ENCODE measurements at places on chromosomes 5 and 9.

DNA sequence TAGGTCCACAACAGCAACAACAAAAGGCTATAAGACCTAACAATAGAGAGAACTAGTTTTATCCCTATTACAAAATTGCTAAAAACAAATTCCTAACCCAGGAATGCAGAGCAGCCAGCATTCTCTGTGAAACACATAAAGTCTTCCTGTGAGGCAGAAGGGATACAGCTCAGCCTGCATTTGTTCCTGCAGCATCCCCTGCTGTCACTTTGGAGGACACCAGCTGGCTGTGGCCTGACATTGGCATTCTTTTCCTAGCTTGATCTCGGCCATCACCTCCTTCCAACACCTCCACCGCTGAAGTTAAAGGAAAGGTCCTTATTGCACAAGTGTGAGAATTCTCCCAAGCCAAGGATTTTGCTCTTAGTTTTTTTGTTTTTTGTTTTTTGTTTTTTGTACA, 186.1 kb downstream of the SNCAIP start:
- no peaks in the 10 kb centered on the region for H3K4me1 ChIP-seq
- no peaks in the 10 kb centered on the region for H3K27me3 ChIP-seq
- DNase-seq: no peak
- no peak overlapping the region for H3K4me3 ChIP-seq

DNA sequence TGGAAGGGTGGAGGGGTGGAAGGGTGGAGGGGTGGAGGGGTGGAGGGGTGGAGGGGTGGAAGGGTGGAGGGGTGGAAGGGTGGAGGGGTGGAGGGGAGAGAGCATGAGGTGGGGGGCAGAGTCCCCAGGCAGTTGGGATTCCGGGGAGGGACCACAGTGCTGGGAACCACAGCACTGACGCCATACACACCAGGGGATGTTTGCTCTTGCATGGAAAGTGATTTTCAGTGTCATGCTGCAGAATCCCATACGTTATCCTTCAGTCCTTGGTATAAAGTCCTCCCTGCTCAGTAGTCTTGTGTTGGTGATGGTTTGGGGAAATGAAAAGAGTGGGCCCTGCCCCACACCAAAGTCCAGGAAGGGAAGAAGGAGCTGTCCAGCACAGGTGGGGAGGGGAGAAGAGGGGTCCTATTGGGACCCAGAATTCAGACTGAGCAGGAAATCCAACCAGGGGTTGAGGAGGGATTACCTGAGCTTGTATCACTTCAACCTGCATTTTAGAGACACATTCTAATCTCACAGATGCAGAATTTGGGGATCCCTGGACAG, 5.5 kb upstream of the FIBCD1 start:
- H3K4me3 ChIP-seq: no peak overlapping the region
- H3K4me1 ChIP-seq: peaks cover 11% of the 10 kb centered on the region
- H3K27ac ChIP-seq: no peak overlapping the region

- peak; percentile 21 for DNase-seq
- peaks cover 17% of the 10 kb centered on the region for H3K4me1 ChIP-seq
- H3K27me3 ChIP-seq: no peaks in the 10 kb centered on the region
Observed at GRCh38 chr5:75510836-75511434, 494 bp downstream of the CERT1 start.

- DNase-seq: peak; percentile 66
- H3K27me3 ChIP-seq: no peaks in the 10 kb centered on the region
- no peaks in the 10 kb centered on the region for H3K36me3 ChIP-seq
- peaks cover 17% of the 10 kb centered on the region for H3K4me1 ChIP-seq
- H3K27ac ChIP-seq: no peak overlapping the region
- no peak overlapping the region for H3K4me3 ChIP-seq
Observed at GRCh38 chr9:136283291-136284235, 20.3 kb downstream of the CCDC187 start.

DNA sequence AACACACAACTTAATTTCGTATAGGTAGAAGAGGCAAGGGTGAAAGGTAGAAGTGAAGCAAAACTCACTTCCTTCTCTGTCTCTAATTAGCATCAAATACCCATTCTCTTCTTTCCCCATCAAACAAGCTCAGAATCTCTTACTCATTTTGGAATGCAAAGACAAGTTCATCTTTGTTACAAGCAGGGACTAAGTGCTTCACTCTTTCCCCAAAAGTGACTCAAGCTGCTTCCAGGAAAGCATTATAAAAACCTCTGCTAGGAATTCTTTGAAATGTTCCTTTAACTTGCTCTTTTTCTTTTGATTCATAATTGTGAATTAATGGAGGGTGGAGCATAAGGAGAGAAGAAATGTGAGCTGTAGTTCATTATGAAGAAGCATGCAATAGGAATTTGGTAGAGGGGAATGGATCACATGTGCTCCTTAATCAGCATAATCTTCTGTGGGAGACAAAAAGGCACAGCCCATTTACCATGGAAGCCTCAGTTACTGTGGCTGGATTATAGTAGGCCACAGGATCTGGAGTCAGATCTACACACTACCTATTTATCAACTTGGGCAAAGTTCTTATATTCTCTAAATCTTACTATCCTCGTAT, 109.5 kb upstream of the DPYSL3 start:
- H3K27ac ChIP-seq: no peak overlapping the region
- no peaks in the 10 kb centered on the region for H3K4me1 ChIP-seq
- no peaks in the 10 kb centered on the region for H3K27me3 ChIP-seq

DNA sequence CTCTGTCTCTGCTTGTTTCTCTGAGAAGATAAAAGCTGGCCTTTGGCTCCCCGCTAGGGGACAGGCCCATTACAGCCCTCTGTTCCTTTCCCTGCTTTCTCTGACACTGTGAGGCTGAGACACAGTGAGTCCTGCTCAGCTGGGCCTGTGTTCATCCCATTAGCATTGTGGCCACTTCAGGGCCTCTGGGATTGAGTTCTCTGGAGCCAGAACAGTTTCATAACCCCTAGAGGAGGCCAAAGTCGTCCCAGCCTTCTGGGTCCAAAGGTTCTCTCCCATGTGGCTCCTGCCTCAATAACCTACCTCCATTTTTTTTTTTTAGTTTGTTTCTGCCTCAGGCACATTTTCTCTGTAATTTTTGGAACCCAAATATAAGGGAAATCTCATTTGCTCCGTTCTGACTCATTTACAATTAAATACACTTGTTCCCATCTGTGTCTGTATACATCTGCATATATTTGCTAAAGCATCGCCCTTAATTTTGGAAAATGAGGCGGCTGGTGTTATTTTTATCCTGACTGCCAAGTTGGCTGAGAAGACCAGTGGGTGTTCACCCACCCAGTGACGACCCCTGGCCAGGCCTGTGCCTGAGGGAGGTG, 27.3 kb upstream of the CTNNA1 start:
- no peak overlapping the region for H3K27ac ChIP-seq
- peaks cover 8% of the 10 kb centered on the region for H3K4me1 ChIP-seq
- H3K36me3 ChIP-seq: no peaks in the 10 kb centered on the region
- no peak for DNase-seq
- H3K4me3 ChIP-seq: no peak overlapping the region

Data from T-cell (primary cell).